ENCODE measurements at places on chromosomes 6 and 20.

GRCh38 chr6:161342039-161342438 is 68.2 kb upstream of the AGPAT4 start:
- no peak for DNase-seq

GRCh38 chr6:43185391-43185985 is 3.5 kb downstream of the CUL9 start:
- no peak for DNase-seq

GRCh38 chr20:34163307-34163706 is 51.3 kb upstream of the EIF2S2 start:
- DNase-seq = no peak

DNA sequence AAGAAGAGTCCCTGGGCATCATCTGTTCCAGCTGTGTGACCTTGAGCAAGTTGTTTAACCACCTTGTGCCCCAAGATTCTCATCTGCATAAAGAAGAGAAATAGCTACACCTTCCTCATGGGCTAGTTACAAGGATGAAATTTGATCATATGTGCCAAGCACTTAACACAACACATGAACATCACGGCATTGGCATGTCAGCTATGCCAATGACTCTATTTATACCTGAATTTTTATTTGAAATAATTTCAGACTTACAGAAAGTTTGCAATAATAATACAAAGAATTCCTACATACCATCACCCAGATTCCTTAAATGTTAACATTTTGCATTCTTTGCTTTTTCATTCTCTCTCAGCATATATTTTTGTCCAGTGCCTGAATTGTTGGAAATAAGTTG is 21.0 kb upstream of the TCF15 start:
- no peak for DNase-seq

Data from smooth muscle cell of the brain vasculature (primary cell).